ENCODE measurements at places on chromosomes 16 and 17.

- no peak for DNase-seq
These were observed 81.8 kb downstream of the SPACA3 start for GRCh38 chr17:33073416-33073815.

- no peak for DNase-seq
These were observed 586 bp downstream of the CD7 start for GRCh38 chr17:82316651-82317393.

- no peak for DNase-seq
These were observed 13.7 kb downstream of the CANT1 start for GRCh38 chr17:78995761-78996451.

DNA sequence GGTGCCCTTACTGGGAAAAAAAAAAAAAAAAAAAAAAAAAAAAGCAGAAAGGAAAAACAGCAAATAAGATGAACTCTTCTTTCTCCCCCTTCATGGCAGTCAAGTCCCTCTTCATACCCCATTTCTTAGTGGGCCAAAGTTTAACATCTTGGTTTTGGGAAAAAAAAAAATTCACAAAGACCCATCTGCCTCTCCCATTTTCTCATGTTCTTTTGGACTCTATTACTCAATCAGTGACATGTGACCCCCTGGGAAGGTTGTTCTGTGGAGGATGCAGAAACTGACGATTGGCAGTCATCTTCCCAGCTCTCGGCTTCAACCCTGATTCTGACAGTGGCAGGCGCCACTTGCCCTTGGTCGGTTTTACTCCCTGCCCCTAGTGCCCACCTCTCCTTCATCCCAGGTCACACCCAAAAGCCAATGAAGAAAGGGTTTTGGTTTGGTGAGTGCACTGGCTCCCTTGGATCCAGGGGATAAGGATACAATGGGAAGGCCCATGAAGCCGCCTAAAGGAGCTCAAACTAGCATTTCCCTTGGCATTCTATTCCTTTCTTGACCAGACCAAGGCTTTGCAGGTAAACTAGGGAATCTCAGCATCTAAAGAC lies 60.7 kb upstream of the TBX2 start:
- no peak for DNase-seq

DNA sequence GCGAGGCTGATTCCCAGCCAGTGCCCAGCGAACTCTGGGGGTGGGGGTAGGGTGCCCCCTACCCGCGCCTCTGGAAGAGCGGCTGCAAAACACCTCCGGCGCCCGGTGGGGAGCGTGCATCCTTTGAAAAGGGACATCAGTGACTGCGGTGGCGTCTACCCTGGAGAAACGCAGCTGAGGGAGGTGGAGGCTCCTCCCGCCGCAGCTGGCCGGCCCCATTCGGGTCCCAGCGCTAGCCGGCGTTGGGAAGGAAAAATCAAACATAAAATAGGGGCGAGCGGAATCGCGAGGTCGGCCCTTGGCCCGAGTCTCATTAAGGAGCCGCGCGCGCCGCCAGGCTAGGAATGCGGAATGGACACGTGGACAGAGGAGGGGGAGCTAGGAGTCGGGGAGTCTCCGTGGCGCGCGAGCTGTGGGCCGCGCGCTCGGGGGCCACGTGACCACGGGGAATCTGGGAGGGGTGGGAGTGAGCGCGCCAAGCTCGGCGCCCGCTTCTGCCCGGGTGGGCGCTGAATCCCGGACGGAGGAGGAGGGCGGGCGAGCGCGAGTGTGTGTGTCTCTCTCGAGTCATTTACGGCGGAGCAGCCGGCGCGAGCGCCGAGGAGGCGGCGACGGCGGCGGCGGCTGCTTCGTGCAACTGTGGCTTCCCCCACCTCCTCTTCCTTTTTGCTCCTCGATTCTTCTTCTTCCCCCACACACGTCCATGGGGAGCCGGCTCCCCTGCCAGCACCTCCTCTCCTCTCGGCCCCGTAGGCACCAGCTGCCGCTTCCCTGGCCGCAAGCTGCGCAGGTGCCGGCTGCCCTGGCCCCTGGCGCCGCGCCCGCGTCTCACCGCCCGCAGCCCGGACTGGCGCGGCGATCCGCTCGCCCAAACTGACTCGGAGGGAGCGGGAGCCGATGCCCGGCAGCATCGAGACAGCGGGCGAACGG lies at the start of gene TMEM132E:
Gene TMEM132E (plus strand): TSS at position 566 of the 930 bp plus-strand sequence. CDS start 1,495 bp downstream, outside the sequence.
- no peak for DNase-seq

- no peak for DNase-seq
These were observed 60.7 kb upstream of the NKD1 start for GRCh38 chr16:50487528-50487927.

DNA sequence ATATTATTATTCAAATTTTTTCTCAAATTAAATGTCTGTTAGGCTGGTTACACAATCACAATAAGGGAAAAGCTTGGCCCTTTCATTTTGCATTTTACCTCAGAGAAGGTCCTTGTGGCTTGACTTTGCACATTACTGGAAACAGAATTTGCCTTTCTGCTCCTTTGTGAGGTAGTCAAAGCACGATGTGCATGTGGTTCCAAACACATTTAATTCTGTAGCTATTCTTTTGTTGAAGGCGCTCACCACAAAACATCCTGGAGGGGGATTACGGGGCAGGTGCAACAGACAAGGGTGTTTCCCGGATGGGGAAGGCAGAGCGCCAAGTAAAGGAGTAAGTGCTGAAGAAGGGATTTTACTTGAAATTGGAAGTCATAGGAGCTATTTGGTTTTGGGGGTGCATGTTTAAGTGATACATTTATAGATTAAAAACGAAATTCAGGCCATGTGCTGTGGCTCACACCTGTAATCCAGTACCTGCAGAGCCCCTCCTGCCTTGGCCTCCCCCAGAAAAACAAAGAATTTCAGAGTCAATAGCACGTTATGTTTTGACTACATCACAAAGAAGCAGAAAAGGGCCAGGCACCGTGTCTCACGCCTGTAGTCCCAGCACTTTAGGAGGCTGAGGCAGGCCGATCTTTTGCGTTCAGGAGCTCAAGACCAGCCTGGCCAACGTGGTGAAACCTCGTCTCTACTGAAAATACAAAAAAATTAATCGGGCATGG lies 31.2 kb upstream of the TENT4B start:
- no peak for DNase-seq
